G401 (cell line): ENCODE measurements at places on chromosomes 12 and 14.

- DNase-seq: peak; percentile 69
Measured at GRCh38 chr12:118842866-118843265, 138.5 kb upstream of the SRRM4 start.

DNA sequence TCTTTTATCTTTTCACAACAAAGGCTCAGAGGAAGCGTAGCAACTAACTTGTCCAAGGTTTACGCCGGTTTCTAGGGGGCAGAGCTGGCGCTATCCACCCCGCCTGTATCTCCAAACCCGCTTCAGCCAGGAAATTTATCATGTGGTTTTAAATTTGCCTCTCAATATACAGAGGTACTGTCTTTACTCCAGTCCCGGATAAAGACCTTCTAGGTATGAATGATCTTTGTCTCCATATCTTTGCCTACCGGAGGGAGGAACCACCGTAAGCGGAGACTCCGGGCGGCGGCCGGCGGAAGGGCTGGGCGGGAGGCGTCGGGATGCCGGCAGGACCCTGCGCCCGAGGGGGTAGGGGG is 693 bp upstream of the RIMKLB start:
- peak; percentile 71 for DNase-seq

DNA sequence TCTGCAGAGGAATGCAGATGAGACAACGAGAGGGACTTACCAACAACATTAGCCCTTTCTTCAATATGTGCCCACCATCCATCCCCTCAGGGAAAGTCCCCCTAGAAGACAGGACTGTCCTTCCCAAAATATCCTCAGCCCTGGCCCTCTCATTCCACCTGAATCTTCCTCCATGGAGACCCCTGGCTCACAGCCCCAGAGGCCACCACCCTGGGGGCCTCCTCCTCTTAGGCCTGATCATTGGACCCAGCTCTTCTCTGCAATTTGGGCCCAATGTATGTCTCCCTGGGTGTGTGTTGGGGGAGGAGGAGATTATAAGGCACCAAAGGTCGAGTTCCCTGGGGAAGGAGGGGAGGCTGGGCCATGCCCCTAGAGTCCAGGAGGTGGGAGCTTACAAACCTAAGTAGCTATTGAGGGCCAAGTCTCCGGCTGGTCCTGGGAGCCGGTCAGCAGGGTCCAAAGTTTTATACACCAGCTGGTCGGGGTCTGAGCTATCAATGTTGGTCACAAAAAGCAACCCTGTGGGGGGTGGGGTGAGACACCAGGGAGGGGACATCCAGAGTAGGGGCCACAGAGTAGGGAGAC is 8.1 kb downstream of the ITGA7 start:
- DNase-seq: no peak

GRCh38 chr12:78865516-78865915 is 942 bp downstream of the SYT1 start:
- DNase-seq: peak; percentile 83

DNA sequence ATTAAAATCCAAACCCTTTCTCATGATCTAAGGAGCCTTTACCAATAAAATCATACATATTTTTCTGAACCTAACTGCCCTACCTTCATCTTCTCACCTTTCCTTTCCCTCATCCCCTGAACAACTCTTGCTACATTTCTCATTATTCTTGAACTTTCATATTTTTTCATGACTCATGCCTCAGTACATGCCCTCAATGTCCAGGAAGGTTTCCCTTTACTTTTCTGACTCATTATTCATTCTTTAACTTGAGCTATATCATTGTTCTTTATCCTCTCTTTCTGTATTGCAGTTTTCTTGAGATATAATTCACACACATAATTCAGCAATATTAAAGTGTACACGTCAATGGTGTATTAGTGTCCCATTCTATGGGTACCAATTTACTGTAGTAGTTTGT is 231.0 kb downstream of the ALG10B start:
- no peak for DNase-seq
